ENCODE measurements at places on chromosomes 4 and X.
A peak's percentile ranks its signal among the peaks of the same experiment; 100 is the strongest.

- peaks cover 29% of the 10 kb centered on the region for H3K4me1 ChIP-seq
- no peak for DNase-seq
- H3K36me3 ChIP-seq = peaks cover 18% of the 10 kb centered on the region
- peaks cover 24% of the 10 kb centered on the region for H3K27me3 ChIP-seq
- H3K27ac ChIP-seq = no peak overlapping the region
Observed at GRCh38 chr4:123340381-123340701, 56.3 kb upstream of the SPRY1 start.

GRCh38 chr4:54657551-54658251, at the start of gene KIT:
KIT (plus strand) TSS chr4:54657957; CDS start chr4:54658015, 58 bp downstream.
- H3K27ac ChIP-seq = peak within 1 kb of the TSS; percentile 45
- no peaks in the 10 kb centered on the region for H3K36me3 ChIP-seq
- peak within 1 kb of the TSS; percentile 85 for H3K4me3 ChIP-seq
- peaks cover 65% of the 10 kb centered on the region for H3K27me3 ChIP-seq
- DNase-seq = peak; percentile 90

- no peaks in the 10 kb centered on the region for H3K27me3 ChIP-seq
- DNase-seq = no peak
- no peak overlapping the region for H3K27ac ChIP-seq
- H3K4me1 ChIP-seq = peaks cover 4% of the 10 kb centered on the region
- no peak overlapping the region for H3K4me3 ChIP-seq
- no peaks in the 10 kb centered on the region for H3K36me3 ChIP-seq
Observed at GRCh38 chrX:11890836-11891514, 132.9 kb downstream of the MSL3 start.

DNA sequence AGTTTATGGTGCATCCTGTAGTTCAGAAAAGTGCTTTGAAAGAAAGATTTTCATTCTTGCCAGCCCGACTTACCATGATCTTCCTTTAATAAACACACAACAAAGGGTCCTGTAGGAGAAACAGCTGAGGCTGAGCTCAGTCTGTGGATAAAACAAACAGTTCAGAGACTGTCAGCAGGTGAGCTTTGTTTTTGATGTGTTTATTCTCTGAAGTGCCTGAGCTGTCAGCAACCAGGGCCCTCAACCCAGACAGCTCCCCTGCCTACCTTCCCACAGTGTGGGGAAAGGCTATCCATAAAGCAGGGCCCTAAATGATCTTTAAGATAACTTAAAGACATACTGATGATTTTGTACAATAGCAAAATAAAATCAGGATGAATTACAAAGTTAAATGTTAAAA, 459.2 kb upstream of the GALNT7 start:
- no peak overlapping the region for H3K27ac ChIP-seq
- H3K4me3 ChIP-seq = no peak overlapping the region
- DNase-seq = peak; percentile 19
- peaks cover 29% of the 10 kb centered on the region for H3K27me3 ChIP-seq
- H3K4me1 ChIP-seq = peaks cover 27% of the 10 kb centered on the region

DNA sequence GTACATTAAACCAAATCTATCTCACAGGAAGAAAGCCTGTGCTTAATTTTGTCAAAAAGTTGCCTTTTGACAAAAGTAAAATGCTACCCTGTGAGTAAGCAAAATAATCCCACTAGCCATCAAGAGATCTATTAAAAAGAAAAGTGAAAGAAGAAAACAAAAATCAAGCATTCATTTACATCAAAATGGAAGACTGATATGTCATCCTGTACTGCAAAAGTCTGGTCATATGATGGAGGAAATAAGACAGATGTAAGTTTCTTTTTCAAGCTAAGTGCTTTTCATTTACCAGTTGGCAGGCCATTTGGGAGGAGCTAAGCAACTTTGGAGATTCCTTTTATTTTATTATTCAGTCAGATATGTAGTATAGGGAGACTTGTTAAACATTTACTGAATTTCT, 387.4 kb downstream of the SPOCK3 start:
- H3K27me3 ChIP-seq = no peaks in the 10 kb centered on the region
- peaks cover 47% of the 10 kb centered on the region for H3K36me3 ChIP-seq
- no peak for DNase-seq

- peak overlapping the region; percentile 4 for H3K4me3 ChIP-seq
- no peak for DNase-seq
- no peaks in the 10 kb centered on the region for H3K36me3 ChIP-seq
- no peaks in the 10 kb centered on the region for H3K27me3 ChIP-seq
- H3K4me1 ChIP-seq = peaks cover 81% of the 10 kb centered on the region
Observed at GRCh38 chr4:58600290-58600689, 1490.1 kb upstream of the IGFBP7 start.

DNA sequence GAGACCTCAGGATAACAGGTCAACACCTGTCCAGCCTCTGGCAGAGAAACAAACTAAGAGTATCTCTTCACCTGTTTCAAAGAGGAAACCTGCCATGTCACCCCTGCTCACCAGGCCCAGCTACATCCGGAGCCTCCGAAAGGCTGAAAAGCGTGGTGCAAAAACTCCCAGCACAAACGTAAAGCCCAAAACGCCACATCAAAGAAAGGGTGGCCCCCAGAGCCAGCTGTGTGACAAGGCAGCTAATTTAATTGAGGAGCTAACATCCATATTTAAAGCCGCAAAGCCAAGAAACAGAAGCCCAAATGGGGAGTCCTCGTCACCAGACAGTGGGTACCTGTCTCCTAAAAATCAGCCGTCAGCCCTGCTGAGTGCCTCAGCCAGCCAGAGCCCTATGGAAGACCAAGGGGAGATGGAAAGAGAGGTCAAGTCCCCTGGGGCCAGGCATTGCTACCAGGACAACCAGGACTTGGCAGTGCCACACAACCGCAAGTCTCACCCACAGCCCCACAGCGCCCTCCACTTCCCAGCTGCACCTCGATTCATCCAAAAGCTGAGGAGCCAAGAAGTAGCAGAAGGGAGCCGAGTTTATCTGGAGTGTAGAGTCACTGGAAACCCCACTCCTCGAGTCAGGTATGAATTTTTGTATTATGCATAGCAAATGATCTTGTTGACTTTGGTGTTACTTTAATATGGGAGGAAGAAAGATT, 15.1 kb downstream of the PALLD start:
- H3K36me3 ChIP-seq = no peaks in the 10 kb centered on the region
- DNase-seq = peak; percentile 13
- H3K4me3 ChIP-seq = no peak overlapping the region
- no peaks in the 10 kb centered on the region for H3K27me3 ChIP-seq
- no peak overlapping the region for H3K27ac ChIP-seq

All from WTC11 (cell line).